ENCODE measurements at places on chromosomes 6 and 20.

- DNase-seq: no peak
These were observed 246.9 kb upstream of the PRDM1 start for GRCh38 chr6:105839266-105839665.

GRCh38 chr6:134372603-134373281, 54.8 kb upstream of the SGK1 start:
- DNase-seq: no peak

DNA sequence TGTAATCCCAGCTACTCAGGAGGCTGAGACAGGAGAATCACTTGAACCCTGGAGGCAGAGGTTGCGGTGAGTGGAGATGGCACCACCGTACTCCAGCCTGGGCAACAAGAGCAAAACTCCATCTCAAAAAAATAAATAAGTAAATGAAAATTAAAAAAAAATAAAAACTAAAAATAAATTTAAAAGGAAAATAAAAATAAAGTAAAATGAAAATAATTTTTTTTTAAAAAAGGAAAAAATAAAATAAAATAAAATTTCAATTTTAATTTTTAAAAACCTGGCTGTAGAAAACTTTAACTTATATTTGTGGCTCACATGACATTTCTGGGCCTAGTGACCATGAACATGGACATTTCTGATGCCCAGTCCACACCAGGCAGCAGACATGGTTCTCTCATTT, 16.1 kb downstream of the HCK start:
- DNase-seq: no peak

- no peak for DNase-seq
These were observed 24.8 kb downstream of the GNAS start for GRCh38 chr20:58877050-58877975.

GRCh38 chr6:165891320-165891719, 228.3 kb upstream of the PDE10A start:
- no peak for DNase-seq

GRCh38 chr6:160238761-160239751, 19.6 kb downstream of the SLC22A2 start:
- DNase-seq: no peak

GRCh38 chr6:21228411-21228810, 365.1 kb upstream of the SOX4 start:
- DNase-seq: no peak

DNA sequence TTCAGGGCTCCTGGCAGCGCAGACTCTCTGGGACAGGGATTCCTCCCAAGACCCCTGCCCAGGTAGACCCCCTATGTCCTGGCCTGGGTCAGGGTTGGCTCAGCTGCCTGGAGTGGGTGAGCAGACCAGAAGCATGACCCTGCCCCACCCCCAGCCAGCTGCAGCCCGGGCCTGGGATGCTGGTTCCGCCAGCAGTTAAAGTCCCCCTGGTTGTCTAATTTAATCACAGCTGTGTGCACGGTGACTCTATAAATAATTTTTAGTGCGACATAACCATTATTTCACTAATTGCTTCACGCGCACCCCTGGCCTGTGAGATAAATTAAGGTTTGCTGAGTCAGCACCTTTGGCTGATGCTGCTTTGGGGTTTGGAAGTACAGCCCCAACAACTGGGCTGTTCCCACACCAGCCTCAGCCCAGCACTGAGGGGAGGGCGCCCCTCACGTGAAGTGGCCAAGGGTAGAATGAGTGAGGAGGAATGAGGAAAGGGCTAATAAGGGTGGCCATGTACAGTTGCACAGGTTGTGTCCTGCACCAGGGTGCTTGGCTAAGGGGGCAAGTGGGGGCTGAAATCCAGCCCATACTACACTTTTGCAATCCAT, 26.1 kb upstream of the CDH22 start:
- DNase-seq: no peak

- no peak for DNase-seq
These were observed 22.2 kb downstream of the BANF2 start for GRCh38 chr20:17721802-17722486.

GRCh38 chr6:13364842-13365241, 36.5 kb upstream of the TBC1D7 start:
- DNase-seq: no peak

GRCh38 chr6:128511506-128511905, 8.9 kb downstream of the PTPRK start:
- no peak for DNase-seq

DNA sequence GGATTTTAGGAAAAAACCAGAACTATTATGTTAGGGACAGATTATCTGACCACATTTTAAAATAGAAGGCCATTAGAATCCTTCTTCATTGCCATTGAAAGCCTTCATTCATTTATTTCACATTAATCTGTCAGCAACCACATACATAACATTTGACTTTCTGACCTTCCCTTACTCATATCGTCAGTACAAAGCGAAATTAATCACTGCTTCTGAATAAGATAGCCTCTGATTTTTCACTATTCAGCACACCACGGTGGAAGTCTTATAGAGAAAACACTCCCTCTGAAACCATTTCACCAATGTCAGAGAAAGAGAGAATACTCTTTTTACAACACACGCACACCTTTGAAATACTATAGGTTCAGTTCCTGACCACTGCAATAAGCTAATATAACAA, 442.5 kb upstream of the ID4 start:
- no peak for DNase-seq

DNA sequence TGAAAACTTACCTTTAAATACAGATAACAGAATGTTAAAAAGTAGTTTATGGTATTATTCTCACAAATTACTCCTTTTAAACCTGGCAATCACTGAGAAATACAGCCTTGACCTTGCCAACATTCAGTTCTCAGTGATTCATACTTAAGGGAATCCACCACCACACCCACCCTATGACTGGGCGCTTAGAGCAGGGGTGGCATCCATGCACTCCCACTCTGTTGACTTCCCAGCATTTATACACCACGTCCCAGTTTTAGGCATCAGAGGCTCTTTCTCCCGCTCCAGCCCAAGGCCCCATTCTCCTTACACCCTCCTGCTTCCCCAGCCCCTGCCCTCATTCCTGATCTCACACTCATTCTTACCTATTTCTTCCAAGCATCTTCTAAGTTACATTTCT, 16.3 kb downstream of the TRAF3IP2 start:
- no peak for DNase-seq

DNA sequence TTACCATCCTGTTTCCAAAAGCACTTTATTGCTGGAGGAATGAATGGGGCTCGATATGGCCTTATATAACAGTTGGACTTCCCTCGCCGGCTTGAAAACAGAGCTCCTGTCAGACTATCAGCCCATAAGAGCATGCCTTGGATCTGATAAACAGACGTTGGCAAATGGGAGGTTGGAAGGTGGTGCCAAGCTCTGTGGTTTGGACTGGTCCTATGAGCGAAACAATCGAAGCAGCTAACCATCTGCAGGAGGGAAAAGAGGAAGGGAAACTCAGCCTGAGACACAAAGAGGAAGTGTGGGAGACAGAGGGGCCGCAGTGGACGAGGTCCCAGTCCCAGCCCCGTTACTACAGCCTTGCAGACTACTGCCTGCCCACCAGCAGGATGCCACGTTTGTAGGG, 92.9 kb downstream of the TFAP2C start:
- DNase-seq: no peak

DNA sequence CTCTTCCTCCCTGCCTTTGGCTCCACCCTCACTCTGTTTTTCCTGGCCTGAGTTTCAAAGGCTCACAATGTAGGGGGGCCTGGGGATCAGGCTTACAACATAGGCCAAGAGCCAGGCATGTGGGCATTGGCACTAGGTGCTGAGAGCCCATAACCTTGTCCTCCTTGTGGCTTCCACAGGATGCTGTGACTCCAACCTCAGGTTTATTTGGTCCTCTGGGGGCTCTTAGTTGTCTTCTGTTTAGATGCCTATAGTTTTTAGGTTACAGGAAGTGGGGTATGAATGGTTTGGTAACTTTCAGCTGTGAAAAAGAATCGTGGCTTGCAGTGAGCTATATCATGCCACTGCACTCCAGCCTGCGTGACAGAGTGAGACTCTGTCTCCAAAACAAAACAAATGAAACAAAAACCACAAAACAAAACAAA, 25.6 kb downstream of the MMP24 start:
- no peak for DNase-seq

DNA sequence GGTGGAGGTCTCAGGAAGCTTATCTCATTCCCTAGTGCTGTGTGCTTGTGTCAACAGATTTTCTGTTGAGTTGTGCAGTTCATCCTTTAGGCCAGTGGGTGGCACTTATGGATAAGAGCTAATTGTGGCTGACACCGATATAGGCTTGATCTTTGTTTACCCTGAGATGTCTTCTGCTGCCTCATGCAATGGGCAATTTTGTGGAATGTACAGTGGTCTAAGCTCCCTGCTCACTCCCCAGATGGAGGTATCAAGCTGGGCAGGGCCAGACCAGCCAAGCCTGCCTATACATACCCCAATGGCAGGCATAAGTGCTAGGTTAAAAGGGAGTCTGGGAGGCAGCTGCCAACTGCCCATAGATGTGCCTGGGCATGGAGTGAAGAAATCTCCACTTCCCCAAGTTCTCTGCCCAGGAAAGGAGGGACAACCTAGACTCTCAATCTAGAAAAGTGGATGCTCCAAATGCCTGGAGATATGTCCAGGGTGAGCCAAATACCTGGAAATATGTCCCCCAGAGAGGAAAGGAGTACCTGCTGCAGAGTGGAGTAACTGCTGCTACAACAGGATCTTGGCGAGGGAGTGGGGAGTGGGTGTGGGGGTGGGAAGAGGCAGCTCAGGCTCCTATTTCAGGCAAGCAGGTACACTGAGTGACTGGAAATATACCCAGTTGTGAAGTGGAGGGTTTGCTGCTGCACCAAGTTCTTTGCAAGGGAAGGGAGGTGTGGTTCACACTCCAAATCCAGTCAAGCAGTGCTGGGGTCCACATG, 53.2 kb upstream of the ARG1 start:
- no peak for DNase-seq

DNA sequence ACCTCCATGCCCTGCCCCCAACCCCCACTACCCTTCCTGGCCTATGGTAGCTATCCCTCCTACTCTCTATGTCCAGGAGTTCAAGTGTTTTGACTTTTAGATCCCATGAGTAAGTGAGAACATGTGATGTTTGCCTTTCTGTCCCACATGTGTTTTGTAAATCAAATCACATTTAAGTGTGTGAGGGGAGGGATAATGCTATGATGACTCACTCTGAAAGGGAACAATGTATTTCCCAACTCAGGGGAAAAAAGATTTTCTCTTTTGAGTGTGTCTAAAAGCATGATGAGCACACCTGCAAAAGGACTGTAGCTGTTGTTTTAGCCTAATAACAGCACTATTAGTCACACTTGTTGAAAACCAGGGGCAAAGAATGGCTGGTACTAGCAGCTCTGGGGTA, 193.7 kb downstream of the GJA10 start:
- DNase-seq: no peak

GRCh38 chr6:152094992-152095592, 287.6 kb downstream of the ESR1 start:
- no peak for DNase-seq

GRCh38 chr6:45789238-45789637, 226.4 kb downstream of the CLIC5 start:
- DNase-seq: no peak

GRCh38 chr6:108850669-108851465, 2.6 kb downstream of the ARMC2 start:
- no peak for DNase-seq

DNA sequence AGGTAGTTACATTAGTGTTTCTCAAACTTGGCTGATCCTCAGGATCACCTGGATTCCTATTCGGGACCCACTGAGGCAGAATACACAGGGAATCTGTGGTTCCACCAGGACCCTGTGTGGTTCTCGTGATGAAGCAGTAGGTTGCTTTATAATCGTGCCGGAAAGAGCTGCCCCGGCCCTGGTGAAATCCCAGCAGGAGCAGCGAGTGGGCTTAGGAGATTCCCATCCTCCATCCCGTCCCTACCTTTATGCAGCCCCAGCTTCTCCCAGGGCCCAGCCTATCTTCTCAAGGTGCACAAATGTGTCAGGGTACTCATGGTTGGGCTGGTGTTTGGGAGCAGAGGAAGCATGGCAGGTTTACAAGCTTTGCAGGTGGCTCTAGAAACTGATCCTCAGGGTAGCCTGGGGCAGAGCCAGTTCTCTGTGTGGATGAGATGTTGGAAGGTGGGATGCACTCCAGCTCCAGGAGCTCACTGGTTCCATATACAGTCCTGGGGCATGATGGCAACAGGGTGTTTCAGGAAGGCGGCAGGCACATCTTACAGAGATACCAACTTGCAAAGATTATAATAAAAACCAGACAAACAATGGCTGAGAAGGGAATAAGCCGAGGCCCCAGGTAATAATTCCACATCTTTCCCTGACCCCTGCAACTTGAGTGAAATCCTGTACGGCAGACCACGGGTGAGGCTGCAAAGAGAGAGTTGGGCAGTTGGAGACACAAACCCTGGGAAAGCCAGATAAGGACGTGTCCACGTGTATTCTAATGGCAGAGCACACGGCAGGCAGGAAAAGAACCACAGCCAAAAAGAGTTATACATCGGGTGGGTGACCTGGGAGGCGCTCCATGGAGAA, 5.9 kb downstream of the SLC22A1 start:
- no peak for DNase-seq

- no peak for DNase-seq
These were observed 718.9 kb downstream of the EYS start for GRCh38 chr6:64988148-64988547.

DNA sequence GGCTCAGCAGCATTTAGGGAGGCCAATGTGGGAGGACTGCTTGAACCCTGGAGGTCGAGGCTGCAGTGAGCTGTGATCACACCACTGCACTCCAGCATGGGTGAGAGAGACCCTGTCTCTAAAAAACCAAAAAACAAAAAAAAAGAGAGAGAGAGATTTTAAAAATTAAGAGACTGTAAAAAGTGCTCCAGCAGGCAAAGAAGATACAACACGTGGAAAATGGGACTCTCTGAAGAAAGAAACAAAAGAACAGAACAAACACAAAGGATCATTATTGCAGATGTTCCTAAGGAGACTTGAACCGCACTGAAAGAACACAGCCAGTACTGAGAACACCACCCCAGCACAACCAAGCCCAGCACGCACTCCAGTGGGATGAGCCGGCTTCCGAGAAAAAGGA, 74.2 kb downstream of the TAF4 start:
- DNase-seq: no peak

DNA sequence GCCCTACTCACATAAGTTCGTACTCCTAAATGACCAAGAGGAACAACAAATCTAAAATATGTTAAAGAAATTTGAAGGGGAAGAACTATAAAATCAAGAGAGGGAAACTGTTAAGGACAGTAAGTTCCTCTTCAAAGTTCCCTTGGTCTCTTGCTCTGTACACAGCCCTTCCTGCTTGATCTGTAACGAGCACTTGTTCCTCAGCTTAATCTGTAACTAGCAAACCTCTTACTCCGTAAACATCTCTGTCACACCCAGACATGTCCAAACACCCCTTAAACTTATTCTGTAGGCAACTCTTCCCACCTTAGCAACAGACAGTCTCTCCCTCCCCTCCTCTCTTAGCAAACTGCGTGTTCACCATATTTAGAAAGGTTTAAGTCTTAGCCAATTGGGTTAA, 29.9 kb downstream of the PLN start:
- no peak for DNase-seq

- no peak for DNase-seq
These were observed 129.7 kb upstream of the FAM83B start for GRCh38 chr6:54716877-54717276.

GRCh38 chr6:73041051-73041450, 184.2 kb downstream of the KHDC1L start:
- DNase-seq: no peak

GRCh38 chr6:156601152-156602065, 175.8 kb upstream of the ARID1B start:
- no peak for DNase-seq

GRCh38 chr6:31287619-31288018, 15.7 kb upstream of the HLA-C start:
- DNase-seq: no peak

- DNase-seq: no peak
These were observed 1.3 kb upstream of the RBBP8NL start for GRCh38 chr20:62428396-62429295.

GRCh38 chr6:13355999-13356785, 27.9 kb upstream of the TBC1D7 start:
- no peak for DNase-seq
